Activated CD4-positive, alpha-beta T cell treated with anti-CD3 and anti-CD28 coated beads for 4 hours (primary cell): ENCODE measurements at places on chromosomes 7 and 10.

GRCh38 chr10:46234431-46235060, 52.3 kb upstream of the ANTXRL start:
- DNase-seq, result no peak

- DNase-seq, result no peak
Observed at GRCh38 chr10:105650306-105650705, 1009.2 kb downstream of the SORCS3 start.

- DNase-seq, result no peak
Observed at GRCh38 chr7:35256256-35257175, 2.6 kb upstream of the TBX20 start.

- DNase-seq, result no peak
Observed at GRCh38 chr7:149228831-149229471, 10.5 kb upstream of the ZNF212 start.

DNA sequence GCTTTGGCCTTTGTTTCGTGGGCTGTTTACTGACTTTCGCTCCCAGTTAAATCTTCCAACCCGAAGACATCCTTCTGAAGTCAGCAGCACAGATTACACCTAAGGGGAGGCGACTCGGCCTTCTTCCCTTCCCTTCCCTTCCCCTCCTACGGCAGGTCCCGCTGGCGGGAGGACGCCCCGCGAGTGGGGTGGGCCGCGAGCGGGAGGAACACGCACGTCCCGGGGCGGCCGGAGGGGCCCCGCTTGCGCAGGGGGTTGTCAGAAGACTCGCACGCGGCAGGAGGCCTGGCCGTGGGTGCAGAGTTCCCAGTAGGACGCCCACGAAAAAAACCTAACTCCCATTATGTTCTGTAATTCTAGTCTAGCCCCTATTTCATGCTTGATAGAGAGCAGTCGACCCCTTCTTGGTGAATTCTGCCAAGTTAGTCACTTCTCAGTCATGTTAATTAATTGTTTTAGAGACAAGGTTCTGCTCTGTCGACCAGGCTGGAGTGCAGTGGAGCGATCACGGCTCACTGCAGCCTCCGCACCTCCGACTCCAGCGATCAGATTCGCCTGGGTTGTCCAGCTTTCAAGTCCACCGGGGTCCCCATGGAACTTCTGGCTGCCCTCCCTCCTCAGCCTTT, 19.2 kb upstream of the ZNF32 start:
- no peak for DNase-seq
